ENCODE measurements at places on chromosomes 7 and 10. TPM values are rescaled to one million over a fixed set of nuclear protein-coding genes. Genes with fewer than 3 reads are reported as not detected.
A peak's percentile ranks its signal among the peaks of the same experiment; 100 is the strongest.

Gene PNLIP
- not detected for polyA plus RNA-seq

Gene LRRD1
- not detected for polyA plus RNA-seq

Gene CALCR
- not detected for polyA plus RNA-seq

Gene IFIT3
- 8.2 TPM for polyA plus RNA-seq

GRCh38 chr7:410395-410910, 109.2 kb downstream of the PDGFA start:
- H3K4me1 ChIP-seq = no peaks in the 10 kb centered on the region
- H3K4me3 ChIP-seq = no peak overlapping the region
- H3K36me3 ChIP-seq = no peaks in the 10 kb centered on the region
- H3K27ac ChIP-seq = no peak overlapping the region
- no peak for DNase-seq

DNA sequence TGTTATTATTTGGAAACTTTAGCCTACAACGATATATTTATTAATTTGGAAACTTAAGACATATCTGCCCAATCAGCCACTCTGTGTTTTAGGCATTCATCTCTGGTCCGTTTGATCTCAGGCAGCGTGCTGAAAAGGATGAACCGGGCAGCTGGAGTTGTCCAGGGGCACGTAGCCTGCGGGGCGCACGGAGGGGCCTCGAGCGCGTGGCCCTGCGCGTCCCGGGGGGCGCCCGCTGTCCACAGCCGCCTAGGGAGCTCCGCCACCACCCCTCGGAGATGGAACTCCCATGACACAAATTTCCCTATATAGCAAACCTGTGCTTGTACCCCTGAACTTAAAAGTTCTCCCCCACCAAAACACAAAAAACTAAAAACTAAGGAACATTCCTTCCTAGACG, 24.3 kb upstream of the MKI67 start:
- H3K4me3 ChIP-seq = peak overlapping the region; percentile 61
- H3K27ac ChIP-seq = no peak overlapping the region
- no peaks in the 10 kb centered on the region for H3K36me3 ChIP-seq
- H3K4me1 ChIP-seq = peaks cover 17% of the 10 kb centered on the region
- H3K27me3 ChIP-seq = peaks cover 5% of the 10 kb centered on the region

DNA sequence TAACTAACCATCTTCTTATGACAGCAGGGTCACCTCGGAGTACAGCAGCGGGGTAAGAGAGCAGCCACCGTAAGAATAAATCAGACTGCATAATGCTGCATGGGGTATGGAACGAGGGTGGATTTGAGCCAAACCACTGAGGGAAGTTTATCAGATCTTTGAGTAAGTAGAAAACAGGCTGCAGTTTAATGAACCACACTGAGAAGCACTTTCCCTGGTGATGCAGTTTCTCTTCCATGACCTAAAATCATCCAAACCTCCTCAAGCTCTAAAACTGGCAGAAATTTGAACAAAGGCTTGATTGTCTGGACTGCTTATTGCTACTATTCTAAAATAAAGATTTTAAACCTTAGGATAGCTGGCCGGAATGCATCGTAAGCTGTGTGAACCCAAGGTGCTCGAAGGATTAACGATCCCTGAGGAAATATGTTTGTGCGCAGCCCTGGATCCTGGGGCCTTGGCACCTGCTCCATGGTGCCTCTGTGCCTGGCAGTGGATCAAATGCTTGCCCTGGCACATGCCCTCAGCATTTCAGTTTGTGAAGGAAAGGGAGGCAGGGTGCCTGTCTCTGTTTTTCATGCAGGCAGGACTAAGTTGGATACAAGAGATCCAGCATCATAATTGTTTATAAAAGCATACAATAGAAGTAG, 322.7 kb downstream of the LHFPL3 start:
- DNase-seq = no peak
- H3K4me1 ChIP-seq = no peaks in the 10 kb centered on the region
- H3K27me3 ChIP-seq = peaks cover 8% of the 10 kb centered on the region
- H3K36me3 ChIP-seq = no peaks in the 10 kb centered on the region
- no peak overlapping the region for H3K4me3 ChIP-seq
- no peak overlapping the region for H3K27ac ChIP-seq

DNA sequence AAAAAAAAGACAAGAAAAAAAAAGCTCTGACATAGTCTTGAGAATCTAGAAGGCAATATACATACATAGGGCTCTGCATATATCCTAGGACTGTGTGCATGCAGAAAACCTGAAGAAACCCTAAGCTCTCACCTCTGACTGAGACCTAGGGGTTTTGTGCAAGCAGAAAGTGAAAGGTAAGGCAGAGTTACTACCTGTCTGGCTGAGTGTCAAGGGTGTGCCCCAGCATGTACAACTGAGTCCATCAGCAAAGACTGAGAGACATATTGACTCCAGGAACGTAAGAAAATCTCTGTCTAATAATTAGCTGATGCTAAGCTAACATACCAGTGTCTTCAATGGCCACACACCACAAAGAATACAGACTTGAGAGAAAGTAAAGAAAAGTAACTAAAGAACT, 16.3 kb upstream of the HNRNPH3 start:
- DNase-seq = no peak
- peaks cover 14% of the 10 kb centered on the region for H3K36me3 ChIP-seq
- no peak overlapping the region for H3K27ac ChIP-seq
- H3K4me3 ChIP-seq = no peak overlapping the region

DNA sequence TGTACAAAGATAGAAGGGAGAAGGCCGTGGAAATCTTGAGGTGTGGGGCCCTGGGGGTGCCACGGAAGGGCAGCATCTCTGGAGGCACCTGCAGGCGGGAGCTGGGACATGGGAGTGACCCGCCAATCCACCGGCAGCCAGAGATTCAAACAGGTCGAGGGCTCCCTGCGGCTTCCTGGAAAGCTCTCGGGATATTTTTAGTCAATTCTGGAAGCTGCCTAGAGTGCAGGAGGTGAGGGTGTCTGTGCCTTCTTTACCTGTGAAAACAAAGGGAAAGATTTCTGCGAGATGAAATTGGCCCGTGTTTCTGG, 16.6 kb downstream of the MNX1 start:
- no peaks in the 10 kb centered on the region for H3K36me3 ChIP-seq
- peaks cover 4% of the 10 kb centered on the region for H3K4me1 ChIP-seq
- peaks cover 12% of the 10 kb centered on the region for H3K27me3 ChIP-seq
- H3K4me3 ChIP-seq = no peak overlapping the region
- no peak for DNase-seq

GRCh38 chr7:76201732-76202665, at the start of gene SRRM3:
Gene SRRM3, plus strand, starts transcription at chr7:76201896. Its CDS starts 33,171 bp downstream, at chr7:76235067.
- H3K4me1 ChIP-seq = no peaks in the 10 kb centered on the region
- no peak within 1 kb of the TSS for H3K27ac ChIP-seq
- DNase-seq = peak; percentile 79
- peaks cover 7% of the 10 kb centered on the region for H3K27me3 ChIP-seq

GRCh38 chr10:133528296-133528844, 1.2 kb downstream of the CYP2E1 start:
- DNase-seq = no peak
- no peak overlapping the region for H3K4me3 ChIP-seq
- H3K36me3 ChIP-seq = no peaks in the 10 kb centered on the region

- H3K36me3 ChIP-seq = peaks cover 15% of the 10 kb centered on the region
- no peak for DNase-seq
- peaks cover 24% of the 10 kb centered on the region for H3K4me1 ChIP-seq
These were observed 49.4 kb downstream of the BUB3 start for GRCh38 chr10:123203393-123204126.

DNA sequence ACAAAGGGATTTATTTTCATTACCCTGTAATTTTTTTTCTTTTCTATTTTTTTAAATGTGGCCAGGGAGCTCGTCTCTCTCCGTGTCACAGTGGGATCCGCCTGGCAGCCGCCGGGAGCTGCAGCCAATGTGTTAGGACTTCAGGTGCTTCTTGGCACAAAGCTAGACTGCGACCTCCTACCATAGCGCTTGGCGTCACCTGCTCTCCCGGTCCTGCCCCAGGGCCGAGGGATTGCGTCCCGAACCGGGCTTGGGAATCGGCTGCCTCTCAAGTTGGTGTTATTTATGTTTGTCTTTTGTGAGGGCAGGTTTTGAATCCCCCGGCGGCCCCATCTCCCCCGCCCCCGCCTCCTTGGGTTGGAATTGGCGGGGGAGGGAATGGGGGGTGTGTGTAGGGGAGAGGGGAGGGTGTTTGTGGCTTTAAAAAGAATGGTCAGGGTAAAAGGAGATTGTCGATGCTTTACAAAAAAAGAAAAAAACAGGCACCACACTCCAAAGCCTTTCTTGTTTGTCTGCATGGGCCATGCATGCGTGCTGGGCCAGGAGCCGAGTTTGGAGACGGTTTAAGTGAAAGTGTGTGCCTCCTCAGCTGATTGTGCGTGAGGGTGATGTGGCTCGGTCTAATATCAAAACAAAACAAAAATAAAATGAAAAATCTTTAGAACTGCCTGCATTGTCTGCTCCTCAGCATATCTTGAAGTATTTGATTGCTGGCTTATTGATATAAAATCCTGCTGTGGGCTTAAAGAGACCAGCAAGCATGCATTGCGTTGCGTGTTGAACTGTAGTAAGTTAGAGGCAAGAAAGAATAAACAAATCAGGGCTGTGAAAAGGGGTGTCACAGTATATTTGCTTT, 1.2 kb downstream of the PPP1R9A start:
- peaks cover 8% of the 10 kb centered on the region for H3K27me3 ChIP-seq
- H3K4me1 ChIP-seq = peaks cover 58% of the 10 kb centered on the region
- no peak overlapping the region for H3K27ac ChIP-seq
- no peaks in the 10 kb centered on the region for H3K36me3 ChIP-seq
- H3K4me3 ChIP-seq = peak overlapping the region; percentile 87

- H3K27ac ChIP-seq = no peak overlapping the region
- no peaks in the 10 kb centered on the region for H3K27me3 ChIP-seq
- no peak overlapping the region for H3K4me3 ChIP-seq
These were observed 180.5 kb upstream of the PPP1R3A start for GRCh38 chr7:114099337-114099736.

DNA sequence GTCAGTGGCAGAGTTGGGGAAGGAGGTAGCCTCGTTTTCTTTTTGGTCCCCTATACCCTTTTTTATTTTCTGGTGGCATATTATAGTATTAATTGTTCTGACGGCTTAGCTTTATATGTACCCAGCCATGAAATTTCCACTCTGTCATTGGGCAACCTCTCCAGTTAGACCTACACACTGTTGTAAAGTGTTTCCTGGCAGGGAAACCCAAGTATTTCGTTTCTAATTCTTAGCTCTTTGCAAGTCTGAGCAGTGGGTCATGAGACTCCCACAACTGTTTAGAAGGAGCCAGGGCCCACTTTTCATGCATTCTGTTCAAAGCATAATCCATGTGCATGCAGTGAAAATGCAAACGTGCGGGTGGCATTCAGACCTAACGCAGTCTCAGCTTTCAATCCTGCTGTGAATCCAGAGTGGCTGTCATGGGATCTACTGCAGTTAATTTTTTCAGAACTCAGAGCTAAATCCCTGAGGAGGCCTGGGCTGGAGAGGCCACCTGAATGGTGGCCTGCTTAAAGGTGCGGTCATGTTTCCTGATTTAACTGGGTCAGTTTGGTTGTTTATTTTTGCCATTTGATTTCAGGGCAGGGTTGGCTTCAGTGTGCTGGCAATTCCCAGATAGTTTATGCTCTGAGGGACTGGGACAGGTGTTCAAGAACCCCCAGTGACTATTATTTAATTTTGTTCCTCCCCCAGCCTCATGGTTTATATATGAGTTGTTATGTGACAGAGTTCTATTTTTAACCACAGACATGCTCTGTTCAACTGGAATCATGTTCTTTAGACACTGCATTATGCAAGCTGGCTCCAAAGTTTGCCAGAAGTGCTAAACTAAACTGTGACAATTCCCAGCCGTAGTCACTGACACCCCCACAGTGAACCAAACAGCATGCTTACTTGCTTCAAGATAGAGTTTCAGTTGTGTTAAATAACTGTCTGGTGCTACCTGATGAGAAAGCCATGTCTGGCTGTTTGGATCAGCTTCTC, 27.4 kb upstream of the SYPL1 start:
- no peaks in the 10 kb centered on the region for H3K36me3 ChIP-seq
- H3K4me3 ChIP-seq = no peak overlapping the region
- no peaks in the 10 kb centered on the region for H3K4me1 ChIP-seq

DNA sequence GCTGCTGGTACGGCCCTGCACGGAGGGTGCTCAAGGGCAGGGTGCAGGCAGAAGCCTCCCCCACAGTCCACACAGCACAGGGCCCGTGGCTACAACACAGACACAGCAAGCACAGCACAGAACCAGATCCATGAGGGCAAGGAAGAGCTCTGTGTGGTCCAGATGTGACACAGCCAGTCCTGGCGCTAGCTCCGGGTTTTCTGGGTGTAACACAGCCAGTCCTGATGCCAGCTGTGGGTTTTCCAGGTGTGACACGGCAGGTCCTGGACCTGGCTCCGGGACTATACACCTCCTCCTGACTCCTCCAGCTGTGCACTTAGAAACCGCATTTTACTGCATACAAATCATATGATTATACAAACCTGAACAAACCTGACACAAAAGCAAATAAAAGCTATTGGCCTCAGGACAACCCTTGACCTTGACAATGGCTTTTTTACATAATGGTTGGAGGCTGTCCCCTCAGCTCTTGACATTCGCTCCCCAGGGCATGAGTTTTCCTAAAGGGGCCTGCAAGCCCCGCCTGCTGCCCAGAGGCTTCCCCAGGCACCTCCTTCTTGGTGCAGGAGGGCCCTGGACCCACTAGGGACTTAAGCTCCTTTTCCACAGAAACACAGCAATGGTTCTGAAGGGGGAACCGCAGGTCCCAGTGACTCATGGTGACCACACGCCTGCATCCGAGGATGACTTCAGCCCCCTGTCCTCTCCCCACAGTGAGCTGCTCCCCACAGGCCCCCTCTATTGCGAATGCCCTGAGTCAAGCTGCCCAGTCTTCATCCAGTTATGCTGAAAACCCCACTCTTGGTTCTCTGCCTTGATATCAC, 209.6 kb downstream of the PTPRN2 start:
- H3K4me3 ChIP-seq = no peak overlapping the region
- peaks cover 2% of the 10 kb centered on the region for H3K27me3 ChIP-seq
- no peaks in the 10 kb centered on the region for H3K4me1 ChIP-seq
- H3K36me3 ChIP-seq = no peaks in the 10 kb centered on the region
- DNase-seq = no peak

DNA sequence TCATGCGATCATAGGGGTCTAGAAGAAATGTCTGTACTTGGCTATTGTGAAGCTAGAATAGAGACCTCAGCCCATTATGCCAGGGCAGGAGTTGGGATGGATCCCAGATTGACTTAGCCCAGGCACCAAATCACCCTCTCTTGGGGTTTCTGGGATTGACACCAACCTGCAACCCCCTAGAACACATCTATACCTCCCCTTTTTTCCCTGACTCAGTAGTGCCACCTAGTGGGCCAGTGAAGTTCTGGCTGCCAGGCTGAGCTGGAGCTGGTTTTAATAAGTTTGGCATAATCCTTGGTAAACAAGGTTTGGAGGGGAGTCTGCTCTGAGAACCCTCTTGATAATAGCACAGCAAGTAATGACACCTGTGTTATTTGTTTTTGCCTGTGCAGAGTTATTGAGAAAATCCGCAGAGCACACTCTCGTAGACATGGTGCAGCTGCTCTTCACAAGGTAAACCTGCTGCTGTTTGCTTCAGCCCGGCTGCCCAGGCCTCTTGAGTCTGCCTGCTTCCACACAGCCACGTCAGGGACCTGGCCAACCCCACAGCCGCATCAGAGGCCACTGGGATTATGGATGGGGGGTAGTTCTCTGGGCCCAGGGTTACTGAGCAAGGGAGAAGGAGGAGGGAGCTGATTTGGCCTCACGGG, 43.3 kb upstream of the NFKB2 start:
- H3K27me3 ChIP-seq = no peaks in the 10 kb centered on the region
- H3K4me1 ChIP-seq = peaks cover 3% of the 10 kb centered on the region
- no peak overlapping the region for H3K4me3 ChIP-seq
- peaks cover 8% of the 10 kb centered on the region for H3K36me3 ChIP-seq
- peak; percentile 58 for DNase-seq

GRCh38 chr10:119315128-119316001, 108.0 kb downstream of the GRK5 start:
- H3K27ac ChIP-seq = no peak overlapping the region
- peaks cover 24% of the 10 kb centered on the region for H3K27me3 ChIP-seq
- H3K4me1 ChIP-seq = peaks cover 75% of the 10 kb centered on the region
- H3K4me3 ChIP-seq = peak overlapping the region; percentile 40

All from immature natural killer cell (primary cell).